ENCODE measurements at places on chromosomes 7 and 10.

DNA sequence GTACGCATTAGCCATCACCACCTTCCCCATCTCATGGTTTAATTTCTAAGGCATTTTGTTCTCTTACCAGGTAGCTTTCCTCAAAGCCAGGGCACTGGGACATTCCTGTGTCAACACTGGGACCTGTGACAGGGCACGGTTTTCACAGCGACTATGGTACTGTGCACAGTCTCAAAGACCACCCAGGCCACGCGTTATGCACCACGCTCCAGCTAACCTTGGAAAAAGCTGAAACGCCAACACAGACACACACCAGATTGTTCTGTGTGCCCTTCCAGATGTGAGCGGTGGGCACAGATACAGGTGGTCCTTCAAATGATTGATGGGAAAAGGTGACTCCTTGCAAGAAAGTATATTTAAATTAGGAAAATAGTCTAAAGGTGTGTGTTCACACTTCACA is 337.3 kb downstream of the WDR37 start:
- no peak for DNase-seq

DNA sequence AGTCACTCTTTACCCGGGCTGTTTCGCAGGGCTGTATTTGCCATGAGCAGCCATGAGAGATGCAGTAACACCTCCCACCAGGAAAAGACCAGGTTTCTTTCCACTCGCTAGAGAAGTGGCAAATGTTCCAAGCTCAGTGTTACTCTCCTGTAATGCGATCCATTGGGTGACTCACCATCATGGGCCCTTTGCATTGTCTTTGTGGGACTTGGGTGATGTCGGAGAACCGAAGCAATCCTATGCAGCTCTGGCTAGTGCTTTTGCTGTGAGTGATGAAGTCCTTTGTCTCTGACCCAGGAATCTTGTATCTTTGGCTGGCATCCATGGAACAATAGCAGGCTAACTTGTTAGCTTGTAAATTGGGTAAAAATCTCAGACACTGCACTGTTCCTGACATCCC is 40.0 kb downstream of the GHRHR start:
- DNase-seq, result no peak

- DNase-seq, result no peak
Measured at GRCh38 chr7:38280000-38280399, 6.6 kb upstream of the TARP start.

DNA sequence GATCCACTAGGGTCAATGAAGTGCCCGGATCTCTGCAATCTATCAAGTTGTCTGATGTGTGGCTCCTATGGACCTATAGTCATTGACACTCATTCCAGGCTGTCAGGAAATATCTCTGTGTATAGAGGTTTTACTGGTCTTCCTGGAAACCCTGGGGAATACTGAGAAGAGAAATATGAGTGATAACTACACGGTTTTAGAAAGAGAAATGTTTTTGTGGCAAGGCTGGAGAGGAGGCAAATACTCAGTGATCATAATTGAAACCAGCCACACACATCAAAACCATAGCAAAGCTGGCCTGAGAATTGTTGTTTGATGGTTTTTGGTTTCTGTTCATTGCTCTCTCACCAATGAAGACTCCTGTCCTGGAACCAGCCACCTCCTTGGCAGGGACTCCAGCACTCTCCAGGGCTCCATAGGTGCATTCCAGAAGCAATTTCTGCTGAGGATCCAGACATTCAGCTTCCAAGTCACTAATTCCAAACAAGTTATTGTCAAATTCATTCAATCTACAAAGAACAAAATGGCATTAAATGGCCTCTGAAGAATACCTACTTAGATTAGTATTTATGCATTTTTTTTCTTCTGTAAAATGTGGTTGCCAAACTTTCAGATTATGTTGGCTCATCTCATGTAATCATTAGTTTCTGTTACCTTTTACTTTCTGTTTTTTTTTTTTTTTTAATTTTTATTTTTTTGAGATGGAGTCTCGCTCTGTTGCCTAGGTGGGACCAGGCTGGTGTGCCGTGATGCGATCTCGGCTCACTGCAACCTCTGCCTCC is 108.6 kb upstream of the ABI1 start:
- DNase-seq, result peak; percentile 31

DNA sequence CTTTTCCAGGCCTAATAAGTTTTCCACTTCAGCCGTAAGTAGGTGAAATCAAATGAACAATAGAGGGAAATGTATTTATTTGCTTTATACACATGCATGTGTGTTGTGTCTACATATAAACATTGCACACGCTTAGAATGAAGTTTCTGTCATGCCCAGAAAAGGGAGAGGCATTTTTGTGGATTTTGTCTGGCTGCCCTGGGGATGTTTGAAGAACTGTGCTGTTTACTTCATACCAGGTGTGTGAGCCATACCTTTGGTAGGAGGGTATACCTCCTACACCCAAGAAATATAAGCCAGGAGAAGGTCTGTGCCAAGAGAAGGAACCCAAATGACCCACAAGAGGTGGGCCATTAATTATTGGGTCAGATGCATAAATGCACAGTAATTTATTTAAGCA is 12.8 kb downstream of the GATAD1 start:
- no peak for DNase-seq

GRCh38 chr10:107341281-107341680 is 176.8 kb upstream of the SORCS1 start:
- DNase-seq, result no peak

DNA sequence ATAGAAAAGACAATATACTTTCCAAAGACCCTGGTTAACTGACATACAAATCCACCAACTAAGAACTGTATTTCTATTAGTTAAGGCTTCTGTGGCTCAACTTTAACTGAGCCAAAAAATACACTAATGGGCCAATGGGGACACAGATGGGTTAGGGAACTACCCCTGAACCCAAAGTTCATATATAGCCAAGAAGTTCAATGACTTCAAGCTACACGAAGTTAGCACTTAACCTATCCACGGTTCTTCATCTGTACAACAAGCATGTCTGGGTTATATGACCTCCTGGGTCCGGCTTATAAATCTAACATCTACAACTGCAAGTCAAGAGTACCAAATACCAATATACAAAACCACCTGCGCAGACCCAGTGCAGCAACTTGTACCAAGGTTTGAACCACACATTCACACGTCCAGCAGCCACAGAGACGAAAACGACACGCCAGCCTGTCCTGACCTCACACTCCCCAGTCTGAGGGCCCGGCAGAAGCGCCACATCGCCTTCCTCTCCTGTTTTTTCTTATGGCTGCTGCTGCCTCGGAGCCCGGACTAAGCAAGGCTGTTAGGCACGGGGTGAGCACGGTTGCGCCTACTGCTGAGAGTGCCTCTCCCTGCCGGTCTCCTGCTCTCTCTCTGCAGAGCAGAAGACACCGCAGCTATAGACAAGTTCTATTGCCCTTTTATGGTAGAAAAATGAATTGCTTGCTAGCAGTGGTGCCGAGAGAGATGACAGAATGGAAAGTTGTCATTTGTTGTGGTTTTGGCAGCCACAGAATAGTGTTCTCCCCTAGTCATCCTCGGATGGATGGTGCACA is 86.3 kb downstream of the RNF216 start:
- peak; percentile 77 for DNase-seq

GRCh38 chr7:53835301-53835700 is 706.9 kb upstream of the VSTM2A start:
- no peak for DNase-seq

DNA sequence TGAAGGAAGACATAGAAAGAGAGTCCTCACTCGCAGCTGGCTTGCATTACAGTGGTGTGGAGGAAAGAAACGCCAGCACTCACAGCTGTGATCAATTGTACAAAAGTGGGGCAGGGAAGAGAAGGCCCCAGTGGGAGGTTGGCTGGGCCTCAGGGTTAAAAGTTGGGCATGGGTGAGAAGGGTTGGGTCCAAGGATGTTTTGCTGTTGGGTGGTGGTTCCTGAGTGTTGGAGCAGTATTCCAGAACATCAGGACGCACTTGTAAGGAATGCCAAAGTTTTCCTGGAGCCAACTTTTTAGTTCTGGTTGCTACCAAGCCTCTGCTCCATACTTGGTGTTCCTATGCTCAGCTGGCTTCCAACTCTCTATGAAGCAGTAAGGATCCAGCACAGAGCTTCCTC is 55.4 kb upstream of the MKRN1 start:
- DNase-seq, result no peak

GRCh38 chr10:124699471-124700292 is 44.5 kb downstream of the FAM53B start:
- DNase-seq, result no peak
